ENCODE measurements at places on chromosomes 5 and 9. TPM values are rescaled to one million over a fixed set of nuclear protein-coding genes. Genes with fewer than 3 reads are reported as not detected.

ZNF484 gene
- total RNA-seq: 10.4 TPM

ACOT12 gene
- not detected for total RNA-seq

PKN3 gene
- total RNA-seq: 8.0 TPM

COL5A1 gene
- not detected for total RNA-seq

PCDHA4 gene
- not detected for total RNA-seq

MAMDC2 gene
- total RNA-seq: not detected

GPR150 gene
- total RNA-seq: not detected

- DNase-seq: no peak
Observed at GRCh38 chr5:24353016-24353415, 291.8 kb downstream of the CDH10 start.

DNA sequence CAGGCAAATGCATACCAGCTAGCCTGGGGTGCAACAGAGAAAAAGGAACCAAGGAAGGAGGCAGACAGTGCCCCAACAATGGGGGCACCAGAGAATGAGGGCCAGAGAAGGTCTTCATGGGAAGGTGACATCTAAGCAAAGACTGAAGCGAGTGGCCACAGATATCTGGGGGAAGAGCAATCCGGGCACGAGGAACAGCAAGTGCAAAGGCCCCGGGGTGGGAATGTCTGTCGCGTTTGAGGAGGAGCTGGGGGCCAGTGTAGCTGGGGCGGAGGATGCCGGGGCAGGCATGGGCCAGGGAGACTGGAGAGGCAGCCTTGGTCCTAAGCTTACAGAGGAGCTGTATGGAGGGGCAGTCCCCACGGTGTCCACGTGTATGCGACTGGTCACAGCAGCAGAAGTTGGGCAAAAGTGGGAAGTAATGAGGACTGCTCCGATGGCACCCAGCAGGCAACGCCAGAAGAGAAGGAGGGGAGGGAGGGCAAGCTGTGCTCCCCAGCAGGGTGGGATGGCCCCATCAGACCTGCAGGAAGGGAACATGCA, 19.1 kb downstream of the EEIG1 start:
- DNase-seq: no peak

GRCh38 chr9:125691869-125692268, 15.1 kb downstream of the MAPKAP1 start:
- no peak for DNase-seq

DNA sequence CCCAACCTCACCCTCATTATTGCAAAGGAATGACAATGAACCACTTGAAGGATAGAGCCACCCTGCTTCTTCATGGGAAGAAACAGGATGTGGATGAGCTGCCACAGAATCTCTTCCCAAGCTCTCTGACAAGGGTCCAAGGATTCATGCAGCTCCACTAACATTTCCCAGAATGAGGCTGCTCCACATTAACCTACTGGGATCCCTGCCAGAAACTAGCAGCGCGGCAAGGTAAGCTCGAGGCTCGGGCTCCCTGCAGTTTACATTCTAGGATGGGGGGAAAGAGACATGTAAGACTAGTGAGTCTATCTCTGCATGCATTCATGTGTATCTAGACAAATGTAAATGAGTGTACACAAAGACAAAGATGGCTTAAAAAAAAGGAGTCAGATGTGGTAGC, 12.1 kb downstream of the DCAF12 start:
- DNase-seq: no peak

DNA sequence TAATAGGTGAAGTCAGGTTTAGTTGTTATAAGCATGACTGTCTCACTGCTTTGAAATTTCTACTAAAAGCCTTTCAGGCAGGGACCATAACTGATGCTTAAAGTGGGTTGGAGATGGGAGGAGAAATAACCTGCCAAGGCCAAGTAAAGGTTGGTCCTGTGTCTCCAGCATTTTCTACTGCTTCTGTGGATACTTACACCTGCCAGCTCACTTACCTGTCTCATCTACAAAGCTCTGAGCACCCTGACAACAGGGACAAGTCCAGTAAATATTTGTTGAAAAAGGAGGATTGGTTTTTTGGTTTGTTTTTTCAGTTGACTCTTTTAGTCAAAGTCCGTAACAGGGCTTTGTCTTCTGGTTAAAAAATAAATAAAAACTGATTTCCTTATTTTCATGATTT, 38.6 kb downstream of the GRAMD2B start:
- DNase-seq: no peak

- no peak for DNase-seq
Observed at GRCh38 chr9:133237035-133237731, 28.1 kb upstream of the OBP2B start.

DNA sequence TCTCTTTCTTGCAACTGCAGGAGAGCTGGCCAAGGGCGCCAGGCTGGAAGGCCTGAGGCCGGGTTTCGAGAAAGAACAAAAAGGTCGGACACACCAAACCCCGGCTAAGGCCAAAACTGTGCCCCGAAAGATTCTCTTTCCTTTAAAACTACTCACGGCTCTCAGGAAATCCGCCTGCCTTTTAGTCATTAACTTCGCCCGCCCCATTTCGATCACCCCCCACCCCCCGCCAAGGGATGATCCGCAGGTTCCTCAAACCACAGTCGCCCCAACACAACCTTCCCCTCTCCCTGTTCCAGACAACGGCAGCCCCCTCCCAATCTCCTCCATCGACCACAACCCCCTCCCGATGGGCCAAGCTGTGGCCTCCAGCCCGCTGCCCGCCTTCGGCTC, 536 bp downstream of the FEM1C start:
- DNase-seq: no peak

DNA sequence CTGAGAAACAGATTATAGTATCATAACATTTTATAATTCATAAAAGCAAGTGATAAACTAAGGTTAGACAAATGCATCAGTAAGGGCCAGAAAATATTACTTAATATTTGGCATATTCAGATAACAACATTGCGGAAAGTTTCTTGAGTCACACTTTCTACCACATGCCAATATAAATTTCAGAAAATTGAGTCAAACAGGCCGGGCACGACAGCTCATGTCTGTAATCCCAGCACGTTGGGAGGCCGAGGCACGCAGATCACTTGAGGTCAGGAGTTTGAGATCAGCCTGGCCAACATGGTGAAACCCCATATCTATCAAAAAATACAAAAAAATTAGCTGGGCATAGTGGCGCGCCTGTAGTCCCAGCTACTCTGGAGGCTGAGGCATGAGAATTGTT, 47.1 kb downstream of the SLC38A9 start:
- DNase-seq: no peak

DNA sequence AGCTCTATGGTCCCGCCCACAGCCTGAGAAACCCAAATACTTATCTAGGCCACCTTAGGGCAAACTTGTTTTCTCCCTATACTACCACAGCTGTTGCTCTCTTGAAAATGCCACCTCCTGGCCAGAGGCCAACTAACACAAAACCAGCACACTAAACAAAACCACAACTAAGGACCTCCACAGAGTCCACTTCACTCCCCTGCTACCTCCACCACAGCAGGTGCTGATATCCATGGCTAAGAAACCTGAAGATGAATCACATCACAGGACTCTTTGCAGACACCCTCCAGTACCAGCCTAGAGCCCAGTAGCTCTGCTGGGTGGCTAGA, 108.4 kb downstream of the ALDH1A1 start:
- DNase-seq: no peak

GRCh38 chr5:134634227-134634626, 1.6 kb upstream of the SAR1B start:
- no peak for DNase-seq

GRCh38 chr5:56501781-56502557, 268.8 kb upstream of the ANKRD55 start:
- no peak for DNase-seq

DNA sequence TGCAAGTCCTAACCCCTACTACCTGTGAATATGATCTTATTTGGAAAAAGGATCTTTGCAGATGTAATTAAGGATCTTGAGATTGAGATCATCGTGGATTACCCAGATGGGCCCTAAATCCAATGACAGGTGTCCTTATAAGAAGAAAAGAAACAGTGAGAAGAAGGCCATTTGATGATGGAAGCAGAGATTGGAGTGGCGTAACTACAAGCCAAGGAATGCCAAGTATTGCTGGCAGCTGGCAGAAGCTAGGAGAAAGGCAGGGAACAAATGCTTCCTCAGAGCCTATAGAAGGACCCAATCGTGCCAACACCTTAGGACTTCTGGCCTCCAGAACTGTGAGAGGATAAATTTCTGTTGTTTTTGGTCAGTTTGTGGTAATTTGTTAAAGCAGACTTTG, 70.1 kb upstream of the PALM2AKAP2 start:
- DNase-seq: no peak

Data from natural killer cell treated with Interleukin-12 subunit alpha and Interleukin-12 subunit beta and Interleukin-15 and Interleukin-18, amount 100 ng/mL, for 72 hours (primary cell).